ENCODE measurements at places on chromosomes 2 and 18. TPM values are rescaled to one million over a fixed set of nuclear protein-coding genes. Genes with fewer than 3 reads are reported as not detected.

The ALPP gene
- not detected for total RNA-seq

The GALNT3 gene
- total RNA-seq, result 2.5 TPM

The SMYD1 gene
- total RNA-seq, result 26.1 TPM

The USP14 gene
- total RNA-seq, result 42.8 TPM

GRCh38 chr2:174691201-174691779 lies 73.0 kb downstream of the CHRNA1 start:
- H3K4me1 ChIP-seq, result peaks cover 4% of the 10 kb centered on the region
- DNase-seq, result no peak
- no peak overlapping the region for H3K27ac ChIP-seq
- no peaks in the 10 kb centered on the region for H3K36me3 ChIP-seq
- H3K27me3 ChIP-seq, result peaks cover 6% of the 10 kb centered on the region

The AMER3 gene
- total RNA-seq, result 0.06 TPM

The LBX2 gene
- 0.99 TPM for total RNA-seq

GRCh38 chr18:9362869-9363268 lies 28.3 kb downstream of the TWSG1 start:
- H3K27ac ChIP-seq, result peak overlapping the region; percentile 71
- H3K4me1 ChIP-seq, result no peaks in the 10 kb centered on the region
- DNase-seq, result no peak
- H3K4me3 ChIP-seq, result no peak overlapping the region
- H3K36me3 ChIP-seq, result peaks cover 9% of the 10 kb centered on the region

The TXNDC2 gene
- 0.83 TPM for total RNA-seq

The RELCH gene
- 17.9 TPM for total RNA-seq

DNA sequence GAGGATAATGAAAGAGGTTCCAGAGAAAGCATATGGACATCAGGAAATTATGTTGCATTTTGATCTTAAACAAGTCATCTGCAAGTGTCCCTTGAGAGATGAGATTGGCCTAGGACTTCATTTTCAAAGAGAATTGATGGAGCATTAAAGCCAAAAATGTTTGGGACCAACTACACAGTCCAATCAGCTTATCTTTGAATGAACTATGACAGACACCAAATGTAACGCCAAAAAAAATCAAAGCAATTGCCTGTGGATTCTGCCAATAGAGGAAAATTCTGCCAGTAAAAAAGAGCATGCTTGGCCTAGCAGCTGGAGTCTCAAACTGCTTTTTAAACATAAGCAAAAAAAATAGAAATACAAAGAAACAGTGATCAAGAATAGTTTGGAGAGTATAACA lies 594.5 kb upstream of the CHAC2 start:
- H3K4me1 ChIP-seq, result no peaks in the 10 kb centered on the region
- DNase-seq, result no peak
- no peak overlapping the region for H3K27ac ChIP-seq
- no peak overlapping the region for H3K4me3 ChIP-seq

GRCh38 chr2:24702800-24703199 lies 90.4 kb downstream of the PTRHD1 start:
- H3K4me1 ChIP-seq, result peaks cover 13% of the 10 kb centered on the region
- no peaks in the 10 kb centered on the region for H3K27me3 ChIP-seq
- no peak for DNase-seq
- no peak overlapping the region for H3K4me3 ChIP-seq
- H3K36me3 ChIP-seq, result peaks cover 8% of the 10 kb centered on the region

- no peak overlapping the region for H3K4me3 ChIP-seq
- no peak overlapping the region for H3K27ac ChIP-seq
- H3K4me1 ChIP-seq, result peaks cover 8% of the 10 kb centered on the region
- no peak for DNase-seq
- H3K36me3 ChIP-seq, result peaks cover 17% of the 10 kb centered on the region
Measured at GRCh38 chr18:42053188-42053781, 98.3 kb downstream of the PIK3C3 start.

- H3K4me3 ChIP-seq, result no peak overlapping the region
- H3K27ac ChIP-seq, result no peak overlapping the region
Measured at GRCh38 chr2:172674034-172674967, 61.3 kb upstream of the RAPGEF4 start.

DNA sequence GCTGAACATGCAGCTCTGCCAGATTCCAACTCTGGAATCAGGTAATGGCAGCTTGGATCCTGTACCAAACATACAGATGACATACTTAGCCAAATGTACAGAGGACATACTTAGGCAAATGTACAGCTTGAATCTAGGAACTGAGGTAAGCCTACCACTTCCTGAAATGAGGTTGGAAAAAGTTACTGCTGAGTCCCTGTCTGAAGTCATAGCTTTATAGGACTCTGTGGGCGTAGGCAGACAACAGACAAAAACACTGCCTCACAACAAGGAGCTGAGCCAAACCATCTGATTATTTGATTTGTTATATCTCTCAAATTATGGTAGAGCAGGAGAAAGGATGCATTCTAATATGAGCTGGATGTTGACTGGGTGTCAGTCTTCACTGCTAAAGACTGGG lies 290.2 kb upstream of the TCF4 start:
- DNase-seq, result no peak
- H3K4me3 ChIP-seq, result no peak overlapping the region
- no peak overlapping the region for H3K27ac ChIP-seq
- no peaks in the 10 kb centered on the region for H3K4me1 ChIP-seq

DNA sequence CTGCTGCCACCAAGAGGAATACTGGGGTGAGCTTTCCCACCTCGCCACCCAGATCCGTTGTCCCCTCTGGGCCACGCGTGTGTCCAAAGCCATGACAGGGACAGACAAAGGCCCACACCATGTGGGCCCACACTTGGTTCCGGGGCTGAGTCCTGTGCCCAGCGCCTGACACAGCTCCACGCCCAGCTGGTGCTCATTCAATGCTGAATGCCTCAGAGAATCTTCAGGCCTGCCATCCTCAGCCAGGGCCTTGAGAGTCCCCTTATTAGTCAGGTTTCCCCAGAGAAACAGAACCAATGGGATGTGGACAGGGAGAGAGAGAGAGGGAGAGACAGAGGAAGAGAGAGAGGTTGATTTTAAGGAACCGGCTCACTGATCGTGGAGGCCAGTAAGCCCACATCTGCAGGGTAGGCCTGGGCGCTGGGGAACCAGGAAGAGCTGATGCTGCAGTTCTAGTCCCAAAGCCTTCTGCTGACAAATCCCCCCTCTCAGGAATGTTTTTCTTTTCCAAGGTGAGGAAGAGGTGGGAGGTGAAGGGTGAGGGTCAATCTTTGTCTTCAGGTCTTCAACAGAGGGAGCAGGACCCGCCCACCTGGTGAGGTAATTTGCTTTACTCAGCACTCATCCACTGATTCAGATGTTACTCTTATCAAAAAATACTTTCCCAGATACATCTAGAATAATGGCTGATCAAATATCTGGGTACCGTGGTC lies 10.2 kb upstream of the SPATA3 start:
- H3K27me3 ChIP-seq, result no peaks in the 10 kb centered on the region
- no peak overlapping the region for H3K4me3 ChIP-seq
- DNase-seq, result no peak
- H3K36me3 ChIP-seq, result no peaks in the 10 kb centered on the region
- H3K27ac ChIP-seq, result no peak overlapping the region

The CERKL gene
- total RNA-seq, result 0.17 TPM

- no peaks in the 10 kb centered on the region for H3K4me1 ChIP-seq
- no peak for DNase-seq
- H3K27me3 ChIP-seq, result no peaks in the 10 kb centered on the region
- H3K27ac ChIP-seq, result no peak overlapping the region
- no peaks in the 10 kb centered on the region for H3K36me3 ChIP-seq
- H3K4me3 ChIP-seq, result no peak overlapping the region
Measured at GRCh38 chr2:18106841-18107240, 228.4 kb downstream of the KCNS3 start.

DNA sequence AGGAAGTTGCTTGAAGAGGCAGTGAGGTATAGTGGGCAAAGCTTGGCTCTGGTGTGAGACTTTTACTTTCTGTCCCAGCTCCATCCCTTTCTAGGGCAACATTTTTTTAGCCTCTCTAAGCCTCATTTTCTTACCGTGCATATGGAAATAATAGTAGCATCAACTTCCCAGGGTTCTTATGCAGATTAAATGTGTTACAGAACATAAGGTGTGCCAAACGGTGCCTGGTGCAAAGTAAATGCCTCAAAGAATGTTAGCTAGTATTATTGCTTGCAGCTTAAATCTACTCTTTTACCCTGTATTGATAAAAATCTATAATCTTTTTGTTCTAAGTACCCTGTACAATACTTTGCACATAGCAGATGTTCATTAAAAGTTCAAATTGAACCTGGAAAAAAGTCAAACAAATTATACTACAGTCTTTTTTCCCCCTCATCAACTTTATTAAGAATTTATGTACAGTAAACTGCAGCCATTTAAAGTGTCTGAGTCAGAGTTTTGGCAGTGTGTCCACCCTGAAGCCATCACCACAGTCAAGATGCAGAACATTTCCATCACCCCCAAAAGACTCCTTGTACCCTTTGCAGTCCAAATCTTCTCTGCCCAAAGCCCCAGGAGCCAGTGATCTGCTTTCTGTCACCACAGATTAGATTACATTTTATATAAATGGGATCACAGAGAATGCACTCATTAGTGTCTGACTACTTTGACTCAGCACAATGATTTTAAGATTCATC lies 10.6 kb downstream of the MAPRE2 start:
- no peaks in the 10 kb centered on the region for H3K27me3 ChIP-seq
- no peak overlapping the region for H3K4me3 ChIP-seq
- H3K4me1 ChIP-seq, result peaks cover 36% of the 10 kb centered on the region
- no peaks in the 10 kb centered on the region for H3K36me3 ChIP-seq

DNA sequence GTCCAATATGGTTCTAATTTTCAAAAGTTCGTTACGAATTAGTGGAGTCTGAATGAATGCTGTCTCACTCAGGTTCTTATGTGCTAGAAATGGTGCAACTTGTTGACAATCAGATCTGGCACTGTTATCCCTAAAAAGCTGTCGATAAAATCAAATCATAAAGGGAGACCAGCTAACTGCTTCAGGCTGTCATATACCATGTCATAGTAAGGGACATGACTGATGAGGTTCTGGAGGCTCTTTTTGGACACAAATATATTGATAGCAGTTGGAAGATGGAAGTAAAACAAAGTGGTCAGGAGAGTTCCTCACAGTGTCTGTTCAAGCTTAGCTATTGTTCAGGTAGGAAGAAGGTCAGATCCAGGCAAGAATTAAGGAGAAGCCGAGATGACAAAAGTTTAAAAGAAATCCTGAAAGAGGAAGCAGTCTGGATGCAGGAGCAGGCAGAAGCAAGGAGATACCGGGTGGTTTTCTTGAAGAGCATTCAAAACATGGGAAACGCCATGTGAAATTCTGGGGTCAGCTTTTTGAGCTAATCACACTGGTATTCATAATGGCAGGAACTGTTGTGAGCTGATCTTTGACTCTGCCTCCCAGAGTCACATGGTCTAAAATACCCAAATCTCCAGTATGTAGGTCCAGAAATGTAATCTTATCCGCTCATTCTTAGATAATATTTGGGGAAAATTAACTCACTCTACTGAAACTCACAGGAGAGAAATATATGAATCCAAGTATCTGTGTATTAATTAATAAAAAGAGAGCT lies 9.4 kb upstream of the CAVIN2 start:
- H3K27ac ChIP-seq, result no peak overlapping the region
- H3K4me3 ChIP-seq, result no peak overlapping the region
- peaks cover 8% of the 10 kb centered on the region for H3K4me1 ChIP-seq

The SLC38A11 gene
- total RNA-seq, result 1.4 TPM

The DNER gene
- 4.2 TPM for total RNA-seq

- no peaks in the 10 kb centered on the region for H3K27me3 ChIP-seq
- no peak overlapping the region for H3K27ac ChIP-seq
- H3K4me3 ChIP-seq, result no peak overlapping the region
- no peak for DNase-seq
- no peaks in the 10 kb centered on the region for H3K36me3 ChIP-seq
- no peaks in the 10 kb centered on the region for H3K4me1 ChIP-seq
Measured at GRCh38 chr18:54671291-54671881, 80.3 kb downstream of the DYNAP start.

GRCh38 chr2:53576166-53576565 lies 191.4 kb upstream of the CHAC2 start:
- H3K27me3 ChIP-seq, result no peaks in the 10 kb centered on the region
- H3K27ac ChIP-seq, result no peak overlapping the region
- no peak for DNase-seq
- no peaks in the 10 kb centered on the region for H3K36me3 ChIP-seq
- no peak overlapping the region for H3K4me3 ChIP-seq

The CNDP1 gene
- not detected for total RNA-seq

- H3K36me3 ChIP-seq, result no peaks in the 10 kb centered on the region
- no peaks in the 10 kb centered on the region for H3K27me3 ChIP-seq
- no peak overlapping the region for H3K27ac ChIP-seq
- H3K4me1 ChIP-seq, result no peaks in the 10 kb centered on the region
- no peak overlapping the region for H3K4me3 ChIP-seq
Measured at GRCh38 chr2:211391189-211391567, 834.8 kb downstream of the CPS1 start.

The KLHL30 gene
- 1.2 TPM for total RNA-seq

The MFF gene
- total RNA-seq, result 117 TPM

The ANKAR gene
- 11.6 TPM for total RNA-seq

GRCh38 chr2:196173505-196173904 lies 2.1 kb upstream of the STK17B start:
- H3K27me3 ChIP-seq, result no peaks in the 10 kb centered on the region
- H3K4me1 ChIP-seq, result peaks cover 28% of the 10 kb centered on the region
- DNase-seq, result no peak
- H3K27ac ChIP-seq, result no peak overlapping the region
- no peaks in the 10 kb centered on the region for H3K36me3 ChIP-seq

The DSEL gene
- total RNA-seq, result 10.0 TPM

- no peak overlapping the region for H3K4me3 ChIP-seq
- H3K4me1 ChIP-seq, result peaks cover 10% of the 10 kb centered on the region
- H3K27me3 ChIP-seq, result no peaks in the 10 kb centered on the region
- H3K36me3 ChIP-seq, result no peaks in the 10 kb centered on the region
- no peak overlapping the region for H3K27ac ChIP-seq
Measured at GRCh38 chr2:168536925-168537466, 80.9 kb downstream of the CERS6 start.

DNA sequence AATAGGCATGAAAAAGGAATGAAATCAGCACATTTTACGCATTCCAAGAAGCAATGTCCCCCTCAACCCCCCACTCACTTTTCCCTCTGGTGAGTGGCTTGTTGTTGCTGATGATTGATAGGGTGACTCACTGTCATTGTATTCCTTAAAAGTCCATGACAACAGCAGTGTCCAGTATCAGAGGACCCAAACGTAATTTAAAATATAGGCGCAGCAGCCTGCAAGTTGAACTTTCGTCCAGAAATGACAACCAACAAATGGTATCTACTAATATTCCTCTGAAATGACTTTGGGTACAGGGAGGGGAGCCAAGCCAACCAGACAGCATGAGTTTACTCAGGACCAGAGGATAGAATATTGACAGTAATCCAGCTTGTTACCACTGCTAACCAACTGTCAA lies 182.9 kb upstream of the SIX3 start:
- H3K4me1 ChIP-seq, result no peaks in the 10 kb centered on the region
- DNase-seq, result peak; percentile 74
- no peaks in the 10 kb centered on the region for H3K36me3 ChIP-seq
- no peak overlapping the region for H3K4me3 ChIP-seq

- no peaks in the 10 kb centered on the region for H3K27me3 ChIP-seq
- peak; percentile 77 for DNase-seq
- H3K27ac ChIP-seq, result no peak overlapping the region
Measured at GRCh38 chr18:23871410-23871809, 143.1 kb upstream of the TTC39C start.

All from esophagus muscularis mucosa (tissue), 4 donors.